ENCODE measurements at places on chromosomes 1 and 21.

DNA sequence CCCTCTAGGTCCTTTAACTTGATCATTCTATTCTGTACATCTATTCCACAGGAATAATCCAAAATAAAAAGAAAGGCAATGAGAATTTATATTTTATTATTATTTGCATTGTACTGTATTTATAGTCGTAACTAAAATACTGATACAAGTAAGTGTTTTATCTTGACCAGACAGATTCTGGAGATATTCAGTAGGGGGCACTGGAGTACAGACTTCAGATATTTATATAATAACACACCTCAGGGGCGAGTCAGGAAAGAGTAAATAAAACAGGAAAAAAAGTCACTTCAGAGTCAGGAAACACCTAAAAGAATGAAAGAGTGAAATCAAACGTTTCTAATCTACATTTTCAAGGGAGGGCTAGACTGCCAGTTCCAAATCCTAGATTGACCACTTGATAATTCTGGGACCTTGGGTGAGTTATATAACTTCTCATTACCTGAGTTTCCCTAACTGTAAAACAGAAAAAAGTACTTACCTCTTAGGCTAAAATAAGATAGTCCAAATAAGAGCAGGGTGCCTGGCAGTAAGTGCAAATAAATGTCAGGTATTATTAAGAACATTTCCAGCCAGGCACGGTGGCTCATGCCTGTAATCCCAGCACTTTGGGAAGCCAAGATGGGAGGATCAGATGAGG, 31.1 kb upstream of the MTF1 start:
- DNase-seq = peak; percentile 61

GRCh38 chr21:46057710-46058241, 40.1 kb upstream of the COL6A2 start:
- no peak for DNase-seq

GRCh38 chr1:112502826-112503225, 5.9 kb upstream of the WNT2B start:
- no peak for DNase-seq

DNA sequence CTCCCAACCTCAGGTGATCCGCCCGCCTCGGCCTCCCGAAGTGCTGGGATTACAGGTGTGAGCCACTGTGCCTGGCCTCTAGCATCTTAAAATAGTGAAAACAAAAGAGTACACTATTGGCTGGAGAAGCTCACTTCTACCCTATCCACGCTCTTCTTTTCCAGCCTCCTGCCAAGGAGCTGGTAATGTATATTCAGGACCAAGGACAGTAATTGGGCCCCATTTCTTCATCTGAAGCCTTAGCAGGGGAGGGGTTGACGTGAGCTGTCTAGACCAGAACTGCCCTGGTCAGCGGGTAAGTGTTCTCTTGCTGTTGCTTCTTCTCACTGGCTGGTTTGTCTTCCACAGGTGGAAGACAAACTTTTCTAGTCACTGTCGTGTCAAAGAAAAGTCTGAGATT, 70.2 kb downstream of the DNM3 start:
- no peak for DNase-seq

- no peak for DNase-seq
Measured at GRCh38 chr1:91546876-91547275, 46.2 kb downstream of the CDC7 start.

DNA sequence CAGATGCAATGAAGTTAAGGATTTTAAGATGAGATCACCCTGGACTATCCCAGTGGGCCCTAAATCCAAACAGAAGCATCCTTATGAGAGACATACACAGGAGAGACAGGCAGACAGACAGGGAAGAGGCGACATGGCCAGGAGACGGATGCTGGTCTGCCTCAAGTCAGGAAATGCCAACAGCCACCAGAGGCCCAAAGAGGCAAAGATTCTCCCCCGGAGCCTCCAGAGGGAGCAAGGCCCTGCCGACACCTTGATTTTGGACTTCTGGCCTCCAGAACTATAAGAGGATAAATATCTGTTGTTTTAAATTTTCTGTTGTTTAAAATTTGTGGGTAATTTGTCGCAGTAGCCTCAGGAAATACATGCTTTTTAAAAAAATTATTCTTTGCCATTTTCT, 116.4 kb downstream of the GLIS1 start:
- no peak for DNase-seq

DNA sequence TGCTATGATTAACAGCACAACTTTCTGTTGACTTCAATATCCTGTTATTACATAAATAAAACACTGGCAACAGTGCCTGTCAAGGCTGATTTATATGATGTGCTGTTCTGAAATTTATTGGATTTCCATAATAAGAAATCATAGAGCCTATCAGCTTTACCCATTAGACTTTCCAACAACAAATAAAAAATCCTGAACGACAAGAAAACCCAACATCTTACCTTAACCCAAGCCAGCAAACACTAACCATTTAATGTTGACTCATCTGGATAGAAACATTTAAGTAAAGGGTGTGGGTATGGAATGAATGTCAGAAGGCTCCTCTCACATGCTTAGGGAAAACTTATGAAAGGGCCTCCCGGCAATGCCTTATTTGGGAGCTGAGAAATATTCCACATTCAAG, 165.1 kb downstream of the SLC45A1 start:
- no peak for DNase-seq

- no peak for DNase-seq
Measured at GRCh38 chr1:202576816-202577215, 133.4 kb downstream of the SYT2 start.

DNA sequence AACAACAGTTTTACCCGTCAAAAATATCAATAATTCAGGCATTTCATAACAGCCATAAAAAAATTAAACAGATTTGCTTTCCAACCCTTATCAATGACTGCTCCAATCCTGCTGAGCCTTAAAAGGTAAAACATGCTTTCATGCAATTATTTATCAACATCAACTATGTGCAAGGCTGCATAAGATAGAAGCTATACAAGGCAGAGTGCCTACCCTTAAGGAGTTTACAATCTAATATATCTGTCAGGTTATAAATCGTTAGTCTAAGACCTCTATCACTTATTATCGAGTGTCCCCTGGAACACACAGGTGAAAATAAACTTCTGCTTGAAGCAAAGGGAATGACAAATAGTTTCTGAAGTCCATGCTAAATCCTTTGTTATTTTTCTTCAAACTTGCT, 1.8 kb downstream of the ERRFI1 start:
- DNase-seq = no peak

DNA sequence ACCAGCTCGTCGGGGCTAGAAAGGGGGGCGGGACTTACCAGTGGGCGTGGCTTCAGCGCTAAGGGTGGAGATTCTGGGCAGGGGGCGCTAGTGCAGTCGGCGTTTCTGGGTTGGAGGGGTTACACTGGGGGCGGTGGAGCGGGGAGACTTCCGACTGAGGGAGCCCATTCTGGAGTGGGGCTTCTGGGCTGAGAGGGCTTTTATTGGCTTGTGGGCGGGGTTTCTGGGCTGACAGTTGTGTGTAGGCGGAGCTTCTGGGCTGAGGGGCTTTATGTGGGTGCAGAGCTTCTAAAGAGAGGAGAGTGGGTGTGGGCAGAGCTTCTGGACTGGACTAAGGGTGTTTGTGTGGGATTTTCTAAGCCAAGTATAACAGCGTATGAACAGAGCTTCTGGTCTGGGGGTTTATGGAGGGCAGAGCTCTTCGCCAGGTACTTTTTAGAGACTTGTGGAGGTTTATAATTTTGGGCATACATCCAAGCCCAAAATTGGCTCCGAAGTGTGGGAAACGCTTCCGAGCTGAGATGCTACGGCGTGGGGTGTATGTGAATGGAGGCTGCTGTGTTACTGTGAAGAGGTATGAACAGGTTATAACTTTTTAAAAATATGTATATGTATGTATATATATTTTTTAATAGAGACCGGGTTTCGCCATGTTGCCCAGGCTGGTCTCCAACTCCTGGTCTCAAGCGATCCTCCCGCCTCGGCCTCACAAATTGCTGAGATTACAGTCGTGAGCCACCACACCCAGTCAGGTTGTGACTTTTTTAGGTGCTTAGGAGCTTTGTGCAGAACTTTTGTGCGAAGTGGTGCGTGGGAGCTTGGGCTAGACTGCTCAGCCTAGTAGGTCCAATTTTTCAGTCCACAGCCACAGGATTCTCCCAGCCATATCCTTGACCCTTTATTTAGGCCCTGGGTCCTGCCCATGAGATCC, 825 bp downstream of the TMEM39B start:
- DNase-seq = peak; percentile 91

GRCh38 chr1:171663854-171664575, 11.5 kb upstream of the MYOC start:
- DNase-seq = no peak
